Stimulated activated CD4-positive, alpha-beta T cell treated with anti-CD3 and anti-CD28 coated beads, Interleukin-15, amount 100 ng/mL, for 1 hour (primary cell): ENCODE measurements at places on chromosomes 3 and 15.

DNA sequence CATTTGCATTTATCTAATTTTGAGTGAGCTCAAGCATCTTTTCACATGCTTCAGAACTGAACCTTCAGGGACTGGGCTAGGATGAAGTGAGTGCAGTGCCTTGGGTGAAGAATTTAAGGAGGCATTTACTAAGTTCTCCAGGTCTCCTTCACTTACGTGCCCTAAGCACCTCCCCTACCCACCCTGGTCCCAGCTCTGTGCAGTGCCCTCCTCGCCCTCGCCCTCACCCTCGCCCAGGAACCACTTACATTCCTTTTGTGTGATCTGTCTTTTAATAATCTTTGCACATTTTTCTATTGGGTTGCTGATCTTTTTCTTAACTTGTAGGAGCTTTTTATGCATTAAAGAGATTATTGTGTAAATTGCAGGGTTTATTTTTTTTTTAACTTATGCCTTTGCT is 322.6 kb downstream of the THSD4 start:
- no peak for DNase-seq

- DNase-seq: no peak
Measured at GRCh38 chr3:14879211-14879874, 60.6 kb downstream of the FGD5 start.

DNA sequence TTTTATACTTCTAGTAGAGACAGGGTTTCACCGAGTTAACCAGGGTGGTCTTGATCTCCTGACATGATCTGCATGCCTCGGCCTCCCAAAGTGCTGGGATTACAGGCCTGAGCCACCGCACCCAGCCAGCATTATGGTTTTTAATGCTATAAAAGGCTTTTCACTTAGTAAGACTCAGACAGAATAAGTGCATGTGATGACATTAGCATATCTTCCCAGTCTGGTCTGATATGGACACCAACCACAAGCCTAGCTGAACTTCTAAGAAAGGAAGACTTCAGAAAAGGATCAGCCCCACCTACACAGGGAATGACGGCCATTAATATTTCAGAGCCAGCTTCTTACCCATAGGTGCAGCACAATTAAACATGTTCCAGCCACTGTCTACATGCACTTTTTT is 27.0 kb downstream of the GRK7 start:
- DNase-seq: no peak

DNA sequence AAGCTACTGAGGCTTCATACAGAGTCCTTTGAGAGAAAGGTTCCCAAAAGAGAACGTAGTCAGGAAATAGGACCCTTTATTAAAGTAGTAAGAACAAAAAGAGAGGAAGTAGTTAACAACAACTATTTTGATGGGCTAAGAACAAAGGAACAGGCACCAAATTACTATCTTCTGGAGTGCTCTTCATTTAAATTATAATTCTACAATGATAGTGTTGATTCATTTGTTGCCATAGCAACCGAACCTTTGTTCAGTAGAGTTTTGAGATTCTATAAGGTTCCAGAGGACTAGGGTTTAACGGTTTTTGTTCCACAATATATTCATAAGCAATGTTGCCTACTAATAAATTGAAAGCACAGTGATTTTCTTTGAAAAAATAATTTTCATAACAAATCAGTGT is 78.8 kb downstream of the CMSS1 start:
- no peak for DNase-seq

DNA sequence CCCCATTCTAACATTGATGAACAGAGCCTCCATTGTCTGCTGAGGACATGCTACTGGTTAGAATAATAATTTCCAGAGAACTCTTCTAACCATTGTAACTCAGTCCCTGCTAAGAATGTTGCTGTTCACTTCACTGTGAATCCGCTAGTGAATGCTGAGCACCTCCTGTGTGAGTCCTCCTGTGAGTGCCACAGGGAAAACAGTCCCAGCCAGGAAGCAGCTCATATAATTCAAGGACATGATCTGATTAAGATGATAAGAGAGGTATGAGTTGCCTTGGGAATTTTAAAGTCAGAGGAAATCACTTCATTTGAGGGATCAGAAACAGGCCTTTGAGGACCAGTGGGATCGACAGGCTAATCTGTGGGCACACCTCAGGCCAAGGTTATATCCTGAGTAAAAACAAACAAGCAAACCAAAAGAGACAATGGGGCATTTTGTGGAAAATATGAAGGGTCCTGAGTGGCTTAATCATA is 33.9 kb upstream of the GPR160 start:
- no peak for DNase-seq

DNA sequence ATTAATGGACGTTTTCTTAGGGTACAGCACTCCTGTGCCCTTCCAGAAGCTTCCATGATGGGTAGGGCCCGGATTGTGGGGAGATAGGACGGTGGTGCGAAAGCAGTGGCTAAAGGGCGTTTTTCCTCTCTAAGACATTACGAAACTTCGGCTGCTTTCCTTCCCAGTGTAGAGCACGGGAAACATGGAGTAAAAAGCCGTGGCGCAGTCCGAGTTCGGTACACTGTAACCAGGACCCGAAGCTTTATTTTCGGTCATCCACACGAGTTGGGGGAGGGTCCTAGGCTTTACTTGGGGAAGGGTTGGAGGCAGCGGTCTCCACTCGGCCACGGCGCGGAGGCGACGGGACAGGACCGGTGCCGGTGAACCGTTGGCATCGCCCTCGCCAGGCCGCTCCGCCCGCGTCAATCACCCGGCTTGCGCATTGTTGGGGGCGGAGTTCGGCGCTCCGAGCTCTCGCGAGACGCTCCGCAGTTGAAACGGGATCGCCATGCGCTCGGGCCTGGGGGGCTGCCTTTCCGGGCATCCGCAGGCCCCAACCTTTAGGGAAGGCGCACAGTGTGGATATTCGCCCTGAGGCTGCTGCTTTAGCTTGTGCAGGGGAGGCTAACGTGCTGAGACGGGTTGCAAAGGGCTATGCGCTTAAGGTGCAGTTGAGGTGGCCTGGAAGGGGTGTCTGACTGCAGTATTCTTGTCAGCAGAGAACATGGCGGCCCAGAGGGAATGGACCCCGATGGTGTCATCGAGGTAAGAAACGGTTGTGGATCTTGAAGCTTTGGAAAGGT is 546 bp downstream of the EIF4A2 start:
- DNase-seq: peak; percentile 68

DNA sequence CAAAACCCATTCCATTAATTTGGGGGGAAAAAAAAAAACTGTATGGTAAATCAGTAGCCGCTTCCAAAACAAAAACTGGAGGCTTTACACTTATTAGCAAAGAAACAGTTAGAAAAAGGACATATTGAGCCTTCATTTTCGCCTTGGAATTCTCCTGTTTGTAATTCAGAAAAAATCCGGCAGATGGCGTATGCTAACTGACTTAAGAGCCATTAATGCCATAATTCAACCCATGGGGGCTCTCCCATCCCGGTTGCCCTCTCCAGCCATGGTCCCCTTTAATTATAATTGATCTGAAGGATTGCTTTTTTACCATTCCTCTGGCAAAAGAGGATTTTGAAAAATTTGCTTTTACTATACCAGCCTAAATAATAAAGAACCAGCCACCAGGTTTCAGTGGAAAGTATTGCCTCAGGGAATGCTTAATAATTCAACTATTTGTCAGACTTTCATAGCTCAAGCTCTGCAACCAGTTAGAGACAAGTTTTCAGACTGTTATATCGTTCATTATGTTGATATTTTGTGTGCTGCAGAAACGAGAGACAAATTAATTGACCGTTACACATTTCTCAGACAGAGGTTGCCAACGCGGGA is 9.4 kb upstream of the RPL24 start:
- no peak for DNase-seq

DNA sequence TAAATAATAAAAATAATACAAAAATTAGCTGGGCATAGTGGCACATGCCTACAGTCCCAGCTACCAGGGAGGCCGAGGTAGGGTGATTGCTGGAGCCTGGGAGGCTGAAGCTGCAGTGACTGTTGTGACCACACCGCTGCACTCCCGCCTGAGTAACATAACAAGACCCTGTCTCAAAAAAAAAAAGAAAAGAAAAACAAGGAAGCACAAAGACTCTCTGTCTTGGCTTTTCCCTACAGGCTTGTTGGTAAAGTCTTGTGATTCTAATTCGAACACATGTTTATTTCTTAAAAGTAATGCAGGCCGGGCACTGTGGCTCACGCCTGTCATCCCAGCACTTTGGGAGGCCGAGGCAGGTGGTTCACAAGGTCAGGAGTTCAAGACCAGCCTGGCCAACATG is 60.1 kb downstream of the CAPN3 start:
- no peak for DNase-seq

- no peak for DNase-seq
Measured at GRCh38 chr3:131361464-131362421, 19.8 kb upstream of the NUDT16 start.

- DNase-seq: no peak
Measured at GRCh38 chr3:149538371-149538770, 63.9 kb downstream of the TM4SF4 start.

- DNase-seq: no peak
Measured at GRCh38 chr3:128480278-128480677, 12.7 kb downstream of the GATA2 start.

GRCh38 chr3:126376444-126376843 is 18.3 kb upstream of the CFAP100 start:
- DNase-seq: no peak

GRCh38 chr3:22960105-22960984 is 242.8 kb upstream of the UBE2E2 start:
- no peak for DNase-seq

DNA sequence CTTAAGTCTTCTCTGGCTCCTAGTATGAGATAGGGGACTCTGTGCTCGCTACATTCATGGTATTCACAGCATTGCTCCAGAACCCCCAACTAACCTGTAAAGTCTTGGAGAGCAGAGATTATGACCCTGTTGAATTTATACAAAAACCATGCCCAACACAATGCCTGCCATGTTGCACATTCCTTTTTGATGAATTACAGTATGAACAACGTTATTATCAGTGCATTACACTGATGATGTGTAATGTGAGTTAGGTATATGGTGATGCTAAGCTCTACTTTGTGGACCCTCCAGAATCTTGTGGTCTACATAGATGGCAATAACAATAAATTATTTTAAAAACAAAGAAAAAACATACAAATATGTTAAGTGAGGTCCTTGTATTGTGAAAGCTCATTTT is 64.3 kb downstream of the EOMES start:
- DNase-seq: no peak

GRCh38 chr3:61617041-61617440 is 55.7 kb downstream of the PTPRG start:
- no peak for DNase-seq
